ENCODE measurements at places on chromosomes 7 and 10.

DNA sequence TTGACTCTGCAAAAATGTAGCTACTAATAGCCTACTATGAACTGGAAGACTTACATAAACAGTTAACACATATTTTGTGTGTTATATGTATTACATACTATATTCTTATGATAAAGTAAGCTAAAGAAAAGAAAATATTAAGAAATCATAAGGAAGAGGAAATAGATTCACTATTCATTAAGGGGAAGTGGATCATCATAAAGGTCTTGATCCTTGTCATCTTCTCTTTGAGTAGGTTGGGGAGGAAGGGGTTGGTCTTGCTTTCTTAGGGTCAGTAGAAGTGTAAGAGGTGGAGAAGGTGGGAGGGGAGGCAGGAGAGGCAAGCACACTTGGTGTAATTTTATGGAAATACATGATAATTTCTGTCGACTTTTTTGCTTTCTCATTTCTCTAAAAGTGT is 81.3 kb downstream of the NAMPT start:
- DNase-seq, result no peak

DNA sequence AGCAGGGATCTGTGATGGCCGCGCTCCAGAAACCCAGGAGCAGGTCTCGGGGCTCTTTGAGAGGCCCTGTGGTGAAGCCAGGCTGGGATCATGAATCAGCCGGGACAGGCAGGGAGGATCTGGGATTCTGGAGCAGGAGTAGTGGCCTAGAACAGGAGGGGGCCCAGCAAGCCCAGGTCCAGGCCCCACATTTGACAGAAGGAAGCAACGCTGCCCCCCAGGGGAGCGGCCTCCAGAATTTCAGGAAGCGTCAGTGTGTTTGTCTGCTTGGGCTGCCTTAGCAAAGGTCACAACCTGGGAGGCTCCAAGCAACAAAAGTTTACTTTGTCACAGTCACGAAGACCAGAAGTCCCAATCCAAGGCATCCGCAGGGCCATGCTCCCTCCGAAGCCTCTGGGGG is 36.8 kb downstream of the CLRN3 start:
- DNase-seq, result no peak

- no peak for DNase-seq
Observed at GRCh38 chr10:73139251-73139650, 28.6 kb downstream of the ECD start.

- no peak for DNase-seq
Observed at GRCh38 chr10:5999440-6000165, 22.3 kb upstream of the IL15RA start.

GRCh38 chr10:75487755-75488125 is 56.3 kb downstream of the LRMDA start:
- DNase-seq, result no peak

All from ELF-1 (cell line).